ENCODE measurements at places on chromosomes 11 and 22.
A peak's percentile ranks its signal among the peaks of the same experiment; 100 is the strongest.

DNA sequence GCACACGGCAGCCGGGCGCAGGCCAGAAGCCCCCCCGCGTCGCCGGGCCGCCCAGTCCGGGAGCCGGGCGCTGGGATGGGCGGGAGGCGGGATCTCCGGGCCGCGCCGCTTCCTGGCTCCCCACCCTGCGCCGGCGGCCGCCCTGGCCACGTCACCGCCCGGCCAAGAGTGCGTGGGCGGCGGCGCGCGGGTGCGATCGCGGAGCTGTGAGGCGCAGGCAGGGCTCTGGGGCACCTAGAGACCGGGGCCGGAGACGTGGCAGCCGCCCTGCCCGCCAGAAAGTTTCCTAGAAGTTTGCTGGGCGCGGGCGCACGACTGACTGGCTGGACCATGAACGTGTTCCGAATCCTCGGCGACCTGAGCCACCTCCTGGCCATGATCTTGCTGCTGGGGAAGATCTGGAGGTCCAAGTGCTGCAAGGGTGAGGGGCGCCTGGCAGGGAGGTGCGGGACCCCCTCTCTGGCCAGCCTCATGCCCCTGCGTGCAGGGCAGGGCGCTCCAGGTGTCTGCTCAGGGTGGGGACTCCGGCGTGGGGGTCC lies at the start of gene KDELR3:
TSS of gene KDELR3 (plus strand) at position 193 of the 539 bp plus-strand sequence. CDS start at position 331, 138 bp downstream.
- peak; percentile 34 for DNase-seq

DNA sequence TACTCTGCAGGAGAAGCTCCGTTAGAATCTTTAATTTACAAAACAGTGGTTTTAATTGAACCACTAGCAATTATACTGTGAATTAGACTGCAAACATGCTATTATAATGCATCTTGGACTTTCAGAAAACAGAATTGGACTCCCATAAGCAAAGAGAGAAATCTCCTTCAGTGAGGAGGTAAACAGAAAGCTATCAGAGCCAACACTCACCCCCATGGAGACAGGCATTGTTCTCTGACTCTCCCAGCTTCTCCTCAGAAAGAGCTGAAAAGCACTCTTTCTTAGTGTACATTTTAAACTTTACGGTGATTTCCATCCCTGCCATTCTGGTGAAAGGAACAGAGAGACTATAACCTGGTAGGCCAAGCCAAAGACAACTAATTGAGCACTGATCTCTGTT lies 176.9 kb downstream of the GRIA4 start:
- no peak for DNase-seq

DNA sequence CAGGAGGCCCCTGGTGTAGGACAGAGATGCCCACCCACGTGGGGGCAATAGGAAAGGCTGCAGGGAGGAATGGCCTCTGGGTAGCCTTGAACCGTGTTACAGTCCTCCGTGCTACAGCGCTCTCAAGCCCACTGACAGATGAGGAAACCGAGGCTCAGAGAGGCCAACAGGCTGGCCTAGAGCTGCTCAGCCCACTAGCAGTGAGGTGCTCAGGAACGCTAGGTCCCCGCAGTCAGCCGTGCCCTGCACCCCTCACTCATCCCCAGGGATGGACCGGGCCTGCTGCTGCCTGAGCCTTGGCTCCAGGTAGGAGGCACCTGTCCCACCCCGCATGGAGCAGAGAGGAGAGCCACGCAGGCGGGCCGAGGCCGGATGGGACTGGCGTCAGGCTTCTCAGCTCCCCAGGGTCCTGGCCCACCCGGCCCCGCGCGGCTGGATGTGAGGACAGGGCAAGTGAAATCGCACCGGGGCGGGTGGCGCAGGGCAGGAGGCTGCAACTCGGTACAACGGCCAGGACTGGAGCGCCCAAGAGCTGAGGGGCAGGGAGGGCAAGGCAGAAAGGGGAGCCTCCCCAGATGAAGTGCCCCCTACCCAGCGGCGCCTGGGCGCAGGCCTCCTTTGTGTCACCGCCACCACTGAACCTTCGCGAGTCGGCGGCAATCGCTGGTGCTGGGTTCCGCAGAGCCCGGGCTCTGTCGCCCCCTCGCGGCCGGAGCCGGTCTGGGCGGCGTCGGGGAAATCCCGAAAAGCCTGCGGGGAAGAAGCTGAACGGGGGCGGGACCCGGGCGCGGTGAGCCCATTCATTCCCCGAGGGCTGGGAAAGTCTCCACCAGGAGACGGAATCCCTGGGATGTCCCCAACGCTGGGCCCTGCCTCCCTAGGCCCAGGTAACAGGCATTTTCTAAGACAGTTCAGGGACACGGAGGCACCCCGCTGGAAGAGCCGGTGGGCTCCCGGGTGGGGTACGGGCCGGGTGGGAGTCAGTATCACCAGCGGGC lies 8.4 kb upstream of the SLC2A11 start:
- DNase-seq: peak; percentile 85

DNA sequence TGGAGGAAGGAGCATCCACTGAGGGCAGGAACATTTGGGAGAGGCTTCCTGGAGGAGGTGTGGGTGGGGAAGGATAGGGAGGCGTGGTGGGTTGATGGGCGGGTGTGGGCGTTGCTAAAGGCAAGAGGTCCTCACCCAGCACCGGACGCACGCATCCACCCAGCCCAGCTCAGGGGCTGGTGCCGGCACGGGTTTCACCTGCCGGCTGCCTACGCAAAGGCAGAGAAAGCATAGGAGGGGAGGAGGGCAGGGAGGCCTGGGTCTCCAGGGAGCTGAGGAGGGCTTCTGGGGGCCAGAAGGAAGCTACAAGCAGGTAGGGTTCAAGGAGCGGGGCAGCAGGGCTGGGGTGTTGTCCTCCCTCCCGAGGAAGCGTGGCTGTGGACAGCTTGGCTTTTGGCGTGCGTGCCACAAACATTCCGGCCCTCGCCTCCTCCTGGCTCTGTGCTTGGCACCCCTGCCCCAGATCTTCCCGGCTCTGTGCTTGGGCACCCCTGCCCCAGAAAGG lies 7.8 kb downstream of the SSH3 start:
- no peak for DNase-seq

DNA sequence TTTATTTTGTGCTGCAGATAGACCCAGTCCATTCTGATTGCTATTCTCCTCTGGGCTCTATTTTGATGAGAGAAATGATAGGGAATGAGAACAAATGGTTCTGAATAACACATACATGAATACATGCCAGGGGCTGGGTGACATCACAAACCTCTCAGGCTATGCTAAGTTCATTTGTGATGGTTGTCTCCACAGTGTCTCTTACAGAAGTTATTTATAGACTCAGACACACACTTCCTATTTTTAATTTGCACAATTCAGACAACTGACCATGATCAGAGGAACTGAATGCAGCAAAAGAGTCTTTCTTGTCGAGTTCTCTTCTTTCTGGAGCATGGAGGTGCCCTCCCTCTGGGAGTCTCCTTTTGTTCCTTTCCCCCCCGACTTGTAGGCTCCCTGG lies 991.7 kb downstream of the OPCML start:
- DNase-seq: no peak

DNA sequence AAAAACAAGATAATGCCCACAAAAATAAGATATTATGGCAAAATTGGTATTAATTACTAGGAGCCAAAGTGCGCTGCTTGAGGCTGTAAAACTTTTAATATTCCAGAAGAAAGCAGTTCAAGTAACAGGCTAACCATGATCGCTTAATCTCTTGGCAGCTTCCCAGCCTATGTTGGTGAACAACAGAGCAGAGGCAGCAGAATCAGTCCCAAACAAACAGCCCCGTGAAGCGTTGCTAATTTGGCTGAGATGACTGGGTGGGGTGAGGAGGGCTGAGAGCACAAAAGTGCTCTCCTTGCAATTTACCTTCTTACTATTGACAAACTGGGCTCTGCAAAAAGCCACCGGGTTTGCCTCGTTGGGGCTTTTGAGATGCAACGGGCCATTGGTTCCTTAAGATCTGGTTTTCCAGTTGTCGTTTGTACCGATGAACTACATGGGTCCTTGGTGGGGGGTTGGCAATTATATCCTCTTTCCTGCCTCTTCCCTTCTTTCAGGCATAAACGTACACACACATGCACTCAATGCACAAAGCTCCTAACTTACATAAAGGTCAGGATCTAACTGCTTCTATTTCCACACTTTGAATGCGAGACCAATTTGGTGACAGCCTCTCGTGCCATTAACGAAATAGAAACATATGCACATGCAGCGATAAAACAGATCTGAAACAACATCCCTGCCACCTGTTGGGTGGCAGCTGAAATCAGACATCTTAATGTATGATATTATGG lies 407.6 kb upstream of the CADM1 start:
- no peak for DNase-seq

DNA sequence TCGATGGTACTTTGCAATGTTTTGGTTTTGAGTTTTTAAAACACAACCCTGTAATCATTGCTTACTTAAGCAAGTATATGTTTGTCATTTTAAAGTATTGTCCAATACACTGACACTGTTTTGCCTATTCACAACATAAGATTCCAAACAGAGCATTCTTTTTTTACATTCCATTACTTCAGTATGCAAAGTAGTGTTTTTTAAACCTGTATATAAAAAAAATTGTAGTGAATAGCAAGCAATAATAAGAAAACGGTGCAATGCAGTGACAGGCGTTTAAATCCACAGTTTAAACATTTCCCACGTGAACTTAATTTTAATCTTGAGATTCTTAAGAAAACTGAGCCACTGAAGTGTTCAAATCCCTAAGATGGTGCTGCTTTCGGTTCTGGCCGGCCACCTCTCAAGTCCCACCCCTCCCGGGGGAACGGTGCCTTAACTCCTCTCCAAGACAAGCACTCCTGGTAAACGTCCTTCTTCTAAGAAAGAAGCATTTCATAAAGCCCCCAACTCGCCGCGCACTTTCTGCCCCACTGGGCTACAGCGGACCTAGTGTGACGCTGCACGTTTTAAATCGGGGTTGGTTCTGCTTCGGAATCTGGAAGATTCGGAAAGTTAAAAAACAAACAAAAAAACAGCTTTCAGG lies 2.9 kb downstream of the PGR start:
- DNase-seq: no peak

GRCh38 chr11:122717264-122717867 lies 61.8 kb downstream of the UBASH3B start:
- no peak for DNase-seq

DNA sequence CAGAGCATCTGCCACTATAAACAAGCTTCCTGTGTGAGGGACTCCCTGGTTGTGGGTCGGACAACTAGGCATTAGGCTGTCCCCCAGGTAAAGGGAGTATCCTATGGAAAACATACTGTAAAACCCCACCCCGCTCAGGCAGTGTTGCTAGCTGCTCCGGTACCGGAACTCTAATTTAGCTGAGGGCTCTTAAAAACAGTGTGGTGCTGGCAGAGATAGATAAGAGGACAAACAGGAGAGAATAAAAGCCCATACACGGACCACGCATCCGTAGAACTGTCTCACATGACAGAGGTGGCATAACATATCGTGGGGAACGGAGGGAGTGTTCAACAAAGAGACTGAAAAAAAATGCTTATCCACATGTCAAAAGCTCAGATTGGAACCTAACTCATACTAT lies 3.4 kb upstream of the MOGAT2 start:
- no peak for DNase-seq

- DNase-seq: no peak
Measured at GRCh38 chr11:115980337-115981103, 476.3 kb upstream of the CADM1 start.

GRCh38 chr11:85989746-85990145 lies 79.1 kb downstream of the PICALM start:
- DNase-seq: no peak

- DNase-seq: no peak
Measured at GRCh38 chr22:25012741-25013143, 60.2 kb downstream of the KIAA1671 start.

DNA sequence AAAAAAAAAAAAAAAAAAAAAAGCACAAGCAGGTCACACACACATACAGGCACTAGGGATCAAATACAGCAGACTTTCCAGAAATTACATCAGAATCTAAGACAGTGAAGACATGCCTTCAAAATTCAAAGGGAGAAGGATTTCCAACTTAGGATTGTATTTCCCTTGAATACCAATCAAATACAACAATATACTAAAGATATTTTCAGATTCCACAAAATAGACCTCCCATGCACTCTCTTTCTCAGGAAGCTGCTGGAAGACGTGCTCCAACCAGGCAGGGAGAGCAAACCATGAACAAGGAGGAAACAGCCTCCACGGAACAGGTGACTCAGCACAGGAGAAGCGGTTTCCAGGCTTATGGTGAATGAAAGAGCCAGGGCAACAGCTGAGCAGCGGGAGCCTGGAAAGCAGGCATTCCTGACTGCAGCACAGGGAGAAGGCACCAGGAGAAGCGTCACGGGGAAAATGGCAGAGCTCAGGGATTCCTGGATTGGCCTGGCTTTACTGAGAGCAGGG lies 32.0 kb downstream of the TMEM184B start:
- DNase-seq: no peak
